Hematopoietic multipotent progenitor cell treated with erythropoietin and hydrocortisone succinate and interleukin-3 and kit ligand, for 15 days (in vitro differentiated cells): ENCODE measurements at places on chromosomes 6 and 20.

DNA sequence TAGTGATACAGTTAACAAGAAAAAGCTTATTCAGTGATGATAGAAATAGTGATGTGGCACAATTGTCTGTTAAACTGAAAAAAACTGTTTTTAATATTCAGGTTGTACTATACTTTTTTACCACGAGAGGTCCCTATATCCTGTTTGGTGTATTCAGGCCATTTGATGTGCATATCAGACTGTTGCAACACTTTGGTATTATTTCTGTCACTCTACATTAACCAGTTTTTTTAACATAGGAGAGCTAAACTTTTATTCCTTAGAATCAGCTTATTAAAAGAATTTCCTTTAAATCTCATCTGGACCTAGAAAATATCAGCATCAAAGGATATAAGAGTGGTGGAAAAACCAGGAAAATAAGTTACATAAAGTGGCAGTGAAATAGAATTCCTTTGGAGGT, 36.8 kb downstream of the TSPYL4 start:
- DNase-seq = peak; percentile 53

GRCh38 chr6:167572106-167572505, 247.2 kb downstream of the TTLL2 start:
- no peak for DNase-seq

- no peak for DNase-seq
Observed at GRCh38 chr20:48912065-48912464, 9.4 kb upstream of the ARFGEF2 start.

- DNase-seq = no peak
Observed at GRCh38 chr20:50887576-50887975, 43.7 kb downstream of the ADNP start.

- peak; percentile 30 for DNase-seq
Observed at GRCh38 chr6:33091957-33092356, 16.2 kb downstream of the HLA-DPB1 start.

- peak; percentile 33 for DNase-seq
Observed at GRCh38 chr6:40999569-40999968, 39.5 kb downstream of the UNC5CL start.

DNA sequence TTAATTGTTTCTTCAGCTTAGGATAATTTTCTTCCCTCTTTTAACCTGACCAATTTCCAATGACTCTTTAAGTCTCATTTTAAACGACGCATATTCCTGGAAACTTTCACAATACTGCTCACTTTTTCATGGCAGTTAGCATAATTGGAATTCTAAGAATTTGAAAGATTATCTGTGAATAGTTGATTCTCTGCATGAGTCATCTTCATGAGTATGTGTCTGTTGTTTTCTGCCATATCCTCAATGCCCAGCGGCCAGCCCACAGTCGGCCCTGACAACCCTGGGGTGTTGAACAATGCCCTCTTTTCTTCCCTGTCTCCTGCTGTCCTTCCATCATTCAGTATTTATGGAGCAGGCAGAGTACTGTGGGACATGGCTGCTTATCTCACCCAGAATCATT, 554.2 kb downstream of the CDH26 start:
- no peak for DNase-seq
